ENCODE measurements at places on chromosomes 1 and 21.

DNA sequence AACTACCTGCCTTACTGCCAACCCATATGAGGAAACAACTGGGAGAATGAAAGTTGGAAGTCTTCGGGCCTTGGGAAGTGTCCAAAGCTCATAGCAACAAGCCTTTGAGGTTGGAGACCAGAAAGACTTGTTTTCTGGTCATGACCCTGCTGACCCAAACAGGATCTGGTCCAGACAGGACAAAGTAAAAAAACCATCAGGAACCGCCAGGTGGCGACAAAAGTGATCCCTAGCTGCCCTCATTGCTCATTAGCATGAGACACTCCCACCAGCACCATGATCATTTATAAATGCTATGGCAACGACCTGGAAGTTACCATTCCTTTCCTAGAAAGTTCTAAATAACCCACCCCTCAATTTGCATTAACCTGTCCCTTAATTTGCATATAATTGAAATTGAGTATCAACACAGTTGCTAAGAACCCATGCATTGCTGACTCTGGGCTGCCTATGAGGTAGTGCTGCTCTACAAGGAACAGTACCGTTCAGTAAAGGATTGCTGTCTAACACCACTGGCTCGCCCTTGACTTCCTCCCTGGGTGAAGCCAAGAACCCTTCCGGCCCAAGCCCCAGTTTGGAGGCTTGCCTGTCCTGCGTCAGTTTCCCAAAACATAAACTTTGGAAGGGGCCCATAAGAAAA is 89.0 kb downstream of the URB2 start:
- peak; percentile 45 for DNase-seq

DNA sequence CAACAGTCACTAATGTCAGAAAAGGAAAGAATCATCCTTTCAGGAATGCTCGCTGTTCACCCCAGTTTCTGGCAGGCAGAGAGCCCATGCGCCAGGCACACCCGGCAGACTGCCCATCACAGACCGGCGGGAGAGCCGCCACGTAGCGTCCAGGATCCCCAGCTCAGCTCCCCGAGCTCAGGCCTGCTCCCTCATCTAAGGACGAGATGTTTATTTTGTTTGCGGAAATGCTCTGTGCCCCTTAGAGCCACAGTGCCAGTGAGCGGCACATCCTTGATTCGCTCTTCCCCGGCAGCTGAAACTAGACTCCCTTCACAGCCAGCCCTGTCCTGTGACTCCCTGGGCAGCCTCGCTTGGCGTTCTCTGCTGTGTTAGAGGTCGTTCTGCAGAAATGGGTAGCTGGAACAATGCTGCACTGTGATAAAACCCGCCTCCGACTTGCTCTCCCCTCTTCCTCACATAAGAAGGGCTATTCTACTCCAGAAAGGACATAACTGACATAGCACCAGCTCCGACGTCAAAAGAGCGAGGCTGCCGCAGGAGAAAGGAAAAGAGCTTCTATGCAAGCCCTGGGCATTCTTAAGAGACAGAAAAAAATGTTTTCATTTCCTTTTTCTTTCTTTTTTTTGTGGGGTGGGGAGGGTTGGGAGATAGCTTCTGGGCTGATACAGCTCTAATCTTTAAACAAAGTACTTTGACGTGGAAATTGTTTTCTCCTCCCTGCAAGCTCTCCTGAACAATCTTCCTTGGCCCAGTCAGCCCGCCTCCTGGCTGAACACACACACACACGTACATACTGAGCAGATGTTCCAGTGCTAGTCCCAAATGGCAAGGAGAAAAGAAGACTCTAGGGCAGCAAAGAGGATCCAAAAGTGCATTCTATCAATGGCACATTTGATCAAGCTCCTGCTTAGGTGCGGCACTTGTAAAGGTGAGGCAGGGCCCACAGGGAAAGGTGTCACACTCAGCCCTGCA is 37.2 kb downstream of the MRAP start:
- DNase-seq: no peak

GRCh38 chr1:94648225-94649007 is 106.9 kb upstream of the F3 start:
- no peak for DNase-seq

DNA sequence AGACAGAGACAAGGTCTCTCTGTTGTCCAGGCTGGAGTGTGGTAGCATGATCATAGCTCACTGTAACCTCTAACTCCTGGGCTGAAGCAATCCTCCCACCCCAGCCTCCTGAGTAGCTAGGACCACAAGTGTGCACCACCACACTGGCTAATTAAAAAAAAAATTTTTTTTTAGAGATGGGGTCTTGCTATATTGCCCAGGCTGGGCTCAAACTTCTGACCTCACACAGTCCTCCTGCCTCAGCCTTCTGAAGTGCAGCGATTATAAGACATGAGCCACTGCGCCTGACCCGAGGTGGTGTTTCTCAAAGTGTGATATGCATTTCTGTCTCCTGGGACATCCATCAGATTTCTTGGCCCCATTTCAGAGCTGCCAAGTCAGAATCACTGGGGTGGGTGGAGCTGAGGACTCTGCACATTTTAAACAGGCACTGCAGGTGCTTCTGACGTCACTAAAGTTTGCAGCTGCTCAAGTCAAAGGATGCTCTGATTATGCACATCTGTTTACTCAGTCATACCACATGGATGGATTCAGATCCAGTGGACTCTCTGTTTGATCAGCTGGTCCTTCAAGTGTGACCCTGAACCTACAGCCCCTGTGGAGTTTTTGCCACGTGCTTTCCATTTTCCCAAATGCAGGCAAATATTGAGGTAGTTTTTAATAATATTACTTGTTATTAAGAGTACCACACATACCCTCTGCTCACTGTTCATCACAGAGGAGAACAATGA is 21.4 kb downstream of the TGFB2 start:
- DNase-seq: no peak

GRCh38 chr1:27402349-27402754 is 9.9 kb downstream of the GPR3 start:
- DNase-seq: no peak

DNA sequence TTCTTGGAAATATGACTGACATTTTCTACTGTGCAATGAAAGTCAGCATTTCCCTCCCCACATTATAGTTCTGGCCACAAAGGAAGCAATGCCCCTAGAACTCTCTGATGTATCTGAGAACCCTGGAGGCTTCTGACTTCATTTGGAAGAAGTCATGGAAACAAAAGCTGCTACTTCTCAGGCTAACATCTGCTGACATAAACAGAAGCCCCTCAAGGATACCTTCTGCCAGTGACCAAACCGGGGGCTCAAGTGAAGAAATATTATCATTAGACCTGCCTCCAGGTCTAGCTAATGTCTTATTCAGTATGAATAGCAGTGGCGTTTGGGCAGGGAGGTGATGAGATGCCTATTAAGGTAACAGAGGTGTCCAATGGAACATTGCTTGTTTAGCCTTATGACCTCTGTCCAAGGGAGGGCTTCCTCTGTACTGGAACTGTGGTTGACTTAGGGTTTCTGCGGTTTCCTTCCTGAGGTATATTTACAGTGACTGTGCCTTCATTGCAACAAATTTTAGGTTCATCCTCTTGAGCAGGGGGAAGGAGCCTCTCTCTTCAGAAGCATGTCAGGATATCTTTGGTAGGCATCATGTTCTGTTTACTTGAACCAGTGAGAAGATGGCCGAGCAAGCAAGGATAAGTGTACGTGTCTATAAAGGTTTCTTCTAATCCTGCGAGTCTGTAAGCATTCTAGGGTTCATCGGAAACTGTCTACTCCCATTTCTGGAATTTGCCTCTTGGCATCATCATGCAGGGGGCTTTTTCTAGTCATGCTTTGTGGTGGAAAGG is 161.7 kb downstream of the PBX1 start:
- DNase-seq: no peak

DNA sequence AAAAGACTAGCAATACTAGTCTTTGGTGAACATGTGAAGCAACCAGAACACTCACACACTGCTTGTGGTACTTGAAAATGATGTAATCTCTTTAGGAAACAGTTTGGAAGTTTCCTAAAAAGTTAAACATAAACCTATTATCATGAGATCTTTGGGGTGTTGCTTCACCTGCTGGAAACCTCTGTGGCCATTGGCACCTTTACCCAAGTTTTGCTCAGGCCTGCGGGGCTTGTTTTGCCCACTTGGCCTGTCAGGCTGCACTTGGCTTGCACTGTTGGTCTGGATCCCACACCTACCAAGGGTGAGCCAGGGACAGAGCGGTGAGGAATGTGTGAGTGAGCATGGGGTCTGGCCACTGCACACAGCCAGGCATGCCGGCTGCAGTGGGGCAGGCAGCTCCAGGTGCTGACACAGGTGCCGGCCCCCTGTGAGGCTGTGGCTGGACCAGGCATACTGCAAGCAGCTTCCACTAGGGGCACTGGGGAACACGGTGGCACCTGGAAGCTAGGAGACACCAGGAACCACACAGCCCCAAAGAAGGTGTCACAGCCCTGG is 14.4 kb upstream of the FNBP1L start:
- no peak for DNase-seq

- DNase-seq: no peak
Measured at GRCh38 chr1:40034869-40035268, 5.7 kb upstream of the CAP1 start.

DNA sequence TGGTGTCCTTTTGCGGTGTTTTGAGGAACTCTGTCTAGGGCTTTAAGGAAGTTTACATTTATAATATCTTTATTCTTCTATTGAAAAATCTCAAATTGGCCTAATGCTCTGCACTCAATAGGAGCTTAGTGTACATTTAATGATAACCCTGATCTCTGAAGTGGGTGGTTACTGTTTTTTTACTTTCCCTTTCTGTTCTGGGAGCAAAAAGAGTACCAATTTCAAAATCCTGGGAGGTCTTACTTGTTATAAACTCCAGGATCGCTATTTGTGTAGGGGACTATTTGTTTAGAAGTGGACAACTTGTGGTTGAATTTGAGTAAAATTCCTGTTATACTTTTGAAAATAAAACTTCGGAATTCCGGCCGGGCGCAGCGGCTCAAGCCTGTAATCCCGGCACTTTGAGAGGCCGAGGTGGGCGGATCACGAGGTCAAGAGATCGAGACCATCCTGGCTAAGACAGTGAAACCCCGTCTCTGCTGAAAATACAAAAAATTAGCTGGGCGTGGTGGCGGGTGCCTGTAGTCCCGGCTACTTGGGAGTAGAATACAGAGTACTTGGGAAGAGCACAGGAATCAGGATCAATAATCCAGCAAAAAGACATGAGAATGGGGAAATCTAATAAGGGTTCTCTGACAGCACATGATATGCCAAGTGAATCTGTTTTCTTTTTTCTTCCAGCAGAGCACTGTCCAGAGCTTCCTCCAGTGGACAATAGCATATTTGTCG is 1.1 kb downstream of the C4BPB start:
- no peak for DNase-seq

DNA sequence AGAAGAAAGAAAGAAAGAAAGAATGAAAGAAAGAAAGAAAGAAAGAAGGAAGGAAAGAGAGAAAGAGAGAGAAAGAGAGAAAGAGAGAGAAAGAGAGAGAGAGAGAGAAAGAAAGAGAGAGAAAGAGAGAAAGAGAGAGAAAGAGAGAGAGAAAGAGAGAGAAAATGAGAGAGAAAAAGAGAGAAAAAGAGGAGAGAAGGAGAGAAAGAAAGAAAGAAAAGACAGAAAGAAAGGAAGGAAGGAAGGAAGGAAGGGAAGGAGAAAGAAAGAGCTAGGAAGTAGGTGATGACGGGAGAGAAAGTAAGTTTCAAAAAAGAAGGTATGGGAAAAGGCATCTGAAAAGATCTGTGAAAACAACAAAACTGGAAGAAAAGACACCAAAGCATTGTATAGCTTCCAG is 72.0 kb downstream of the GRIK1 start:
- DNase-seq: no peak

- DNase-seq: no peak
Measured at GRCh38 chr1:239112101-239112935, 274.1 kb upstream of the CHRM3 start.

- no peak for DNase-seq
Measured at GRCh38 chr1:4133297-4133938, 233.3 kb upstream of the C1orf174 start.

- no peak for DNase-seq
Measured at GRCh38 chr1:234593109-234593508, 16.9 kb downstream of the IRF2BP2 start.

- DNase-seq: no peak
Measured at GRCh38 chr1:51290489-51290847, 39.9 kb downstream of the TTC39A start.

GRCh38 chr1:76500116-76500515 is 367.2 kb upstream of the ST6GALNAC5 start:
- DNase-seq: no peak

DNA sequence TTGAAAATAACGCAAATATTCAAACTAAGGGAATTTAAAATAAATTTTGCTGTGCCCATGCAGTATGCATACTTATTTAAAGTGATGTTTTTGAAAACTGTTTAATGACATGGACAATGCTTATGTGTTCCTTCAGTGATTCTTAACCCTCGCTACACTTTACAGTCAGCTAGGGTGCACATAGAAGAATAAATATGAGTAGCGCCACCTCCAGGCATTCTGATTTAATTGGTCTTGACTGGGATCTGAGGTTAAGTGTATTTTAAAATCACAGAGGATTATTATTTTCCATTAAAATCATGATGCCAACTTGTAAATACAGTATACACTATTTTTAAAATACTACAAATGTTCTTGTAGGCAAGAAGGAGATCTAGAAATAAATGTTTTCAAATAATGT is 373.5 kb upstream of the ADGRL4 start:
- no peak for DNase-seq

- no peak for DNase-seq
Measured at GRCh38 chr1:94595658-94596057, 54.1 kb upstream of the F3 start.

- no peak for DNase-seq
Measured at GRCh38 chr1:160177231-160177630, 13.1 kb upstream of the CASQ1 start.

- DNase-seq: no peak
Measured at GRCh38 chr1:115912116-115912515, 64.2 kb upstream of the SLC22A15 start.

- no peak for DNase-seq
Measured at GRCh38 chr1:49416758-49417157, 607.0 kb downstream of the AGBL4 start.

- DNase-seq: no peak
Measured at GRCh38 chr1:235906436-235906835, 39.7 kb upstream of the LYST start.

DNA sequence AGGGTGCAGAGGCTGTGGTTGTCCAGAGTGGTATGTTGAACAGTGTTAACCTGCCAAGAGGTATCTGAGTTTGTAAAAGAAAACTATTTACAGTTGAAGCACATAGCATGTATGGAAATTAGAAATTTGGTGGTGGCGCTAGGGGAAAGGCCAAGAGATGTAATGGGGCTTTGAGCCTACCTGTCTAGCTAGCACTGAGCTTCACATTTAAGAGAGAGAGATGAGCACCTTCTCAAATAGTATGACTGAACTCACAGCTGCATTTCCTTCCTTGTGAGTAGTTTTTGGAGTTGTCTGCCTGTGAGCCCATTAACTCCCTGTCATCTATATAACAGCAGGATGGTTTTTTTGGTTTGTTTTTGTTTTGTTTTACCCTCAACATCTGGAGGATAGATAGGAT is 4.0 kb downstream of the CLIC4 start:
- no peak for DNase-seq

DNA sequence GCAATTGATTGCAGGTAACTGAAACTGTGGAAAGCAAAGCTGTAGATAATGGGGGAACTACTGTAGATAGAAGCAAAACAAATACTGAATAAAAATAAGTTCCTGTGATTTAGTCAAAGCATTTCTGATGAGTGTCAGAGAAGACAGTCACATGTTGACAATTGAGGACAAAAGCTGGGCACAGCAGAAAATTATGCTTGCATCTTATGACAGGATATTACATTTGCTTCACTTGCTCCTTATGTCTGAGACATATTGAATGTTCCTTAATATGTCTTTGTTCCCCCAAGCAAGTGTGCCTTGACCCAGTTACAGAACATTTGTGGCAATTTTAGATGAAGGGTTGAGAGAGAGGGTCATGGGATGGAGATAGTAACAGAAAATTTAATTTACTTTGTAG is 526.0 kb upstream of the B3GALT2 start:
- DNase-seq: no peak

Measured in CD4-positive, alpha-beta T cell treated with Interleukin-2 at 100 ng/mL for 4 hours (primary cell).